ENCODE measurements at places on chromosomes 13 and 19.

- H3K27ac ChIP-seq, result no peak overlapping the region
- DNase-seq, result no peak
- no peak overlapping the region for H3K4me3 ChIP-seq
- no peaks in the 10 kb centered on the region for H3K36me3 ChIP-seq
- H3K27me3 ChIP-seq, result no peaks in the 10 kb centered on the region
Observed at GRCh38 chr13:82717249-82717648, 1165.0 kb downstream of the SLITRK1 start.

- no peak overlapping the region for H3K27ac ChIP-seq
- H3K36me3 ChIP-seq, result no peaks in the 10 kb centered on the region
- H3K27me3 ChIP-seq, result no peaks in the 10 kb centered on the region
Observed at GRCh38 chr19:32692727-32693061, 1.1 kb downstream of the NUDT19 start.

- DNase-seq, result no peak
- peaks cover 15% of the 10 kb centered on the region for H3K4me1 ChIP-seq
- no peak overlapping the region for H3K27ac ChIP-seq
- no peak overlapping the region for H3K4me3 ChIP-seq
- H3K36me3 ChIP-seq, result no peaks in the 10 kb centered on the region
- H3K27me3 ChIP-seq, result no peaks in the 10 kb centered on the region
Observed at GRCh38 chr13:42361701-42362100, 89.7 kb downstream of the AKAP11 start.

DNA sequence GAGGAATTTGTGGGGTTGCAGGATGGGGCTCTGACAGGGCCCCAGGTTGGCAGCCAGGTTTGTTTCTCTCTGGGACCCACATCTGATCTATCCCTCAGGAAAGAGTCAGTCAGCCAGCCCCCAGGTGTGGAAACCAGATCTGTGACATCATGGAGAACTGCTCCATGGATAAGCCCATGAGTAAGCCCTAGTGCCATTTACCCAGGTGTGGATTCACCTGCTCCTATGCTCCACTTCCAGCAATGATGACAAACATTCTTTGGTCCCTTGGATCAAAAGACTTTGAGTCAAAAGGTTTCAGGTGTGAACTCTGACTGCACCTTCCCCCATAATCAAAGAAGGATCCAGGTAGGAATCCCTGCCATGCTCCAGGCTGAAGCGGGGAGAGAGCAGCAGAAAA, 26.9 kb upstream of the IGFL4 start:
- H3K4me1 ChIP-seq, result no peaks in the 10 kb centered on the region
- peaks cover 56% of the 10 kb centered on the region for H3K27me3 ChIP-seq
- no peak overlapping the region for H3K4me3 ChIP-seq
- H3K27ac ChIP-seq, result no peak overlapping the region

GRCh38 chr13:46565808-46566750, 13.1 kb downstream of the LRCH1 start:
- no peaks in the 10 kb centered on the region for H3K36me3 ChIP-seq
- H3K27me3 ChIP-seq, result no peaks in the 10 kb centered on the region
- H3K4me1 ChIP-seq, result peaks cover 32% of the 10 kb centered on the region
- DNase-seq, result no peak
- peak overlapping the region; percentile 75 for H3K27ac ChIP-seq

DNA sequence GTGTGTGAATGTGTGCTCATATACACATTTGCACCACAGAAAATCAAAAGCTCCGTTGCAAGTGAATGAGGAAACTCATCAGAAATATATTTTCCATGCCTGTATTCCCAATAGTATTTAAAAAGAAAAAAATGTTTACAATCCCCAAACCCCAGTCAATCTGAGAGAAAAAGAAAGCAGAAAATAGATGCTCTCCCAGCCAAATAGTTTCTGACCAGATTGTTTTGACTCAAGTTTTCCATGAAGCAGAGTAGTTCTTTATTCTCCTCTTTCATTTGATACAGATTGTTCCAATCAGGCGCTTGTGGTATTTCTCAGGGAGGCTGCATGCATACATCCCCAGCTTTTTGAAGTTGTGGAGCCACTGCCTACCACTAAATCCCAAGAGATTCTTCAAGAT, 110.6 kb downstream of the STARD13 start:
- no peaks in the 10 kb centered on the region for H3K4me1 ChIP-seq
- no peaks in the 10 kb centered on the region for H3K27me3 ChIP-seq
- peak; percentile 44 for DNase-seq
- no peak overlapping the region for H3K27ac ChIP-seq
- H3K36me3 ChIP-seq, result no peaks in the 10 kb centered on the region
- H3K4me3 ChIP-seq, result no peak overlapping the region

GRCh38 chr19:42068361-42068755, 1.6 kb downstream of the GRIK5 start:
- DNase-seq, result no peak
- H3K27me3 ChIP-seq, result no peaks in the 10 kb centered on the region
- H3K4me3 ChIP-seq, result no peak overlapping the region
- peaks cover 15% of the 10 kb centered on the region for H3K4me1 ChIP-seq

Measured in cardiac muscle cell (in vitro differentiated cells and primary cell).